GM13977 (cell line): ENCODE measurements at places on chromosomes 1 and 21.
A peak's percentile ranks its signal among the peaks of the same experiment; 100 is the strongest.

GRCh38 chr1:81706650-81707435, 93.9 kb upstream of the ADGRL2 start:
- no peak for DNase-seq

DNA sequence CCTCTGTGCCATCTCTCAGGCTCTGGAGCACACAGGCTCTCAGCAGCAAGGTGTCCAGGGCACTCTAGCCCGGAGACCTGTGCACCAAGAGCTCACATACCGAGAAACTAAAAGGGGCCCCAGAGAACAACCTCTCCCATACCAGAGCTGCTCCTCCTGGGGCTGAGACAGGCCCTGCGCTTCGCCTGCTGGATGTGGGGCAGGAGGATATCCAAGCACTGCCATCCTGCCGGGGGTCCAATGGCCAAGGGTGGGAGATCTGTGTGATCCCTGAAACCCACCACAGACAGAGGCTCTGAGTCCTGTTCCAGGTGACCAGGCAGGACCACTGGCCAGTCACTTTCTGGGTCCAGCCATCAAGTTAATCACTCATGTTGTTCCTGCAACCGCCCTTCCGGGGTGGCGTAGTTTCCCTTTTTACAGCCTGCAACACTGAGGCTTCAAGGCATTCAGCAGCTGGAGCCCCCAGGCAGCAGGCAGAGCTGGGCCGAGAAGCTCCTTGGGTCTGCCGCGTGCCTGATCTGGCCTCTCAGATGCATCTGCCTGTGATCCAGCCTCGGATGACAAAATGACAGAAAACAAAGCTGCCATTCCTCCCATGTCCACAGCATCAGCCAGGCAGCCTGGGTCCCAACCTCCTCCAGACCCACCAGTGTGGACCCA, 36.7 kb upstream of the ACTRT2 start:
- no peak for DNase-seq

DNA sequence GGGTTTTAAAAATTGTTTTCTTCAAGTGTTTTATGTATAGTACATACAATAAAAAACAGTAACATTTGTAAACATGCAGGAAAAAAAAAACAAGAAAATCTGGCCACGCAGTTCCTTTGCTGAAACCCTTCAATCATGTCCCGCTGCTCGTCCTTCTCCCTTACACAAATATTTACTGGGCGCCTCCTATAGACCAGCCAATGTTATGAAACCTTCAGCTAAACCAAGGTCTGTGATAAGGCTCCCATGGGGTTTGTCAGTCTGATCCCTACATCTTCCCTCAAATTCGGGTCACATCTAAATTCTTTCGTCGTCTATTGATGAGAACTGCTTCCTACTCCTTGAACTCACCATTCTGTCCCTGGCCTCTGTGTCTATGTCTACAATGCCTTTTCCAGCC, 583.9 kb downstream of the SMYD3 start:
- DNase-seq: no peak

DNA sequence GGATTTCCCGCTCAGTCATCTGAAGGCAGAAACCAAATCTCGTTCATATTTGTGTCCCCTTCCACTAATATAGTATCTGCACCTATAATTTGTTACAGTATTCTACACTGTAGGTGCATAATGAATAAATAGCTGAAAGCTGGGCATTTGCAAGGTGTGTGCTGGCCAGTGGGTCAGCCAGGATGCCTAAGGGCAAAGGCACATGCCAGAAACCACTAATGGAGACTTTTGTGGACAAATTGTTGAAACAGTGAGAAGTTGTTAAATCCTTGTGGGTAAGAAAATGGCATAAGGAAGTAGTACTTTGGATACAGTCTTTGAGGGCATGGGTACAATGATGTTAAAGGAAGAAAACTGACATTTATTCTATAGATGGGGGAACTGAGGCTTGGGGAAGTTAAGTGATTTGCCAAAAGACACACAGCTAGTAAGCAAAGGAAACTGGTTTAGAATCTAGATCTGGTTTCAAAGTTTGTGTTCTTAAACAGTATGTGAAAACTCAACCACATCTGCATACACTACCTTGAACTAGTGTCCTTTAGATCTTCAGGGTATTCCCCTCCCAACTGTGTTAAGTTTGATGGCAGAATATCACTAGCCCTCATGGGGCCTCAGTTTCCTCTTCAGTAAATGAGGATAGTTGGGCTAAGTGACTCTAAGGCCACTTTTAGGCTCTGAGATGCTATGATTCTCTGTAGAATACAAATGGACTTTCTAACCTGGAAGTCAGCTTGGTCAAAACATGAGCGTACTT, 26.5 kb upstream of the LRRC8C start:
- DNase-seq: no peak

GRCh38 chr1:41242342-41243078, 404 bp upstream of the SCMH1 start:
- DNase-seq: peak; percentile 27

DNA sequence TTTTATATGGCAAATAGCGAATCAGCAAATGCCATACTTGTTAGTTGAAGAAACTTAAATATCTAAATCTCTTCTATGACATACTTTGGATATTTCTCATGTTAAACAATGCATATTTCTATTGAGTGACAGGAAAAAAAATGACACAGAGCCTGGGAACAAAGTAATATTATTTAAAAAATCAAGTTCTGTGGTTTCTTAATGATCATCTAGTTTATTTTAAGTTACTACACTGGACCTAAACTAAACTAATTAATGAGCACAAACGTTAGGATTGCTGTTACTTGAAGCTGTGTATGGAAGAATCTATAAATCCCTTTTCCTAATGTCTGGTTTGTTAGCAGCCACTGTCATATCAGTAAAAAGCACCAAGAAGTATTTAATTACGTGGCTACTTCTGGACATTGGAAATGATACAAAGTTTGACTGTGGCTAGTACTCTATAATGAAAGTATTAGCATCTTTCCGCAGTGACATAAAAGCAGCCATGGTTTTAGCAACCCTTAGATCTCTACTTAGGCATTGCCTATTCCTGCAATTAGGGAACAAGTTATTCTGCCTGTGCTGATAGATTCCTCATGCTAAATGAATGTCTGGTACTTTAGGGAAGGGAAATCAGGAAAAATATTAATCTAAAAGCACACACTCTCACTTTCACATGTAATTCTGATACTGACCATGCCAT, 981.7 kb upstream of the B3GALT2 start:
- DNase-seq: no peak

GRCh38 chr1:27952147-27952546, 7.6 kb upstream of the XKR8 start:
- no peak for DNase-seq

DNA sequence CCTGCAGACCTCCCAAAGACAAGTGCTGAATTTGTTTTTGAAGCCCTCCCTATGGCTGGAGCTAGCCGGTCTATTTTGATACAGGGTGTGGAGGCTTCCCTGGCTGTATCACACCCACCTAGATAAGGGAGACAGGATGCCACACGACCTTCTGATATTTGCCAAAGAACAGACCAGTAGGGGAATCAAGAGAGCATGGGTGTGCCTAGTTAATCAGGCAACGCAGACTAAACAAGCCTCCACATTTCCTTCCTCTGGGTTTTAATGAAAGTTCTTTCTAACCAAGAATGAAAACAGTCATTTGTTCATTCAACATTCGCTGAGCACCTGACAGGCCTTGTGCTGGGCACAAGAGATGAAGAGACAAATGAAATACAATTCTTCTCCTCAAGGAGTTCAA, 446.8 kb downstream of the PLPP3 start:
- DNase-seq: no peak

DNA sequence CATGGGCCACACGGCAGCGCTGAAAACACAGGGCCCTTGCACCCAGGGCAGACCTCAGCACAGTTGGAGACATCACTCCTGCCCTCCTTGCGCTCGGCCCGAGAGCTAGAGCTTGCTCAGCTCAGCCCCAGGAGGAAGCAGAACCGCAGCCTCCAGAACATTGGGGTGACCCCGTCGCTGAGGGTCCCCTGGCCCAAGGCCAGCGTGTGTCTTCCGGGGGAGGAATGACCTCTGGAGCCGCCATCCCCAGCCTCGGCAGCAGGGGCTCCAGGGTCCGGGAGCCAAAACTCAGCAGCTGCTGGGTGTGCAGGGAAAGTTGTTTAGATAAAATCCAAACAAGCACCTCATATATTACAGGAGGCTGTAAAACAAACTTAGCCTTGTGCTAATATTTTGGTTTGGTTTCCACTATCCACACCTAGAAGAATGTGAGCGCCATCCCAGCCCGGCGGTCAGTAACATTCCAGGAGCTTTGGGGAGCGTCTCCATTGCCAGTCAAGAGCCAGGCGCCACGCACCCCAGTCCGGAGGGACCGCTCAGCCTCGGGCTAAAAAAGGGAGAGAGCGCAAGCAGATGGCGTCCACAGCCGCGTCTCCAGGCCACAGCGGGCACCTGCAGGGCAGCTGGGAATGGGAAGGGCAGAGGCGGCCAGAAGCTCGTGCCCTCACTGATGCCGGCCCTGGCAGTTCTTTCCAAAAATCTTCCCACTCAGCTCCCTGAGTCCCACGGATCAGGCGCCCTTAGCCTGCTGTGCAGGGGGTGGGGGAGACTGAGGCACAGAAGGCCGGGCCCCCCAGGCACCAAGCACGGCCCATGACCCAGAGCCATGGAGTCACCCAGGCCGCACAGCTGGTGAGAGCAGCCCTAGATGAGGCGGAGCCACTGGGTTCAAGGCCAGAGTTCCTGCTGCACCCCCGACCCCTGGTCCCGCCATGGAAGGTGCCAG, 52.0 kb downstream of the SLX9 start:
- DNase-seq: no peak

DNA sequence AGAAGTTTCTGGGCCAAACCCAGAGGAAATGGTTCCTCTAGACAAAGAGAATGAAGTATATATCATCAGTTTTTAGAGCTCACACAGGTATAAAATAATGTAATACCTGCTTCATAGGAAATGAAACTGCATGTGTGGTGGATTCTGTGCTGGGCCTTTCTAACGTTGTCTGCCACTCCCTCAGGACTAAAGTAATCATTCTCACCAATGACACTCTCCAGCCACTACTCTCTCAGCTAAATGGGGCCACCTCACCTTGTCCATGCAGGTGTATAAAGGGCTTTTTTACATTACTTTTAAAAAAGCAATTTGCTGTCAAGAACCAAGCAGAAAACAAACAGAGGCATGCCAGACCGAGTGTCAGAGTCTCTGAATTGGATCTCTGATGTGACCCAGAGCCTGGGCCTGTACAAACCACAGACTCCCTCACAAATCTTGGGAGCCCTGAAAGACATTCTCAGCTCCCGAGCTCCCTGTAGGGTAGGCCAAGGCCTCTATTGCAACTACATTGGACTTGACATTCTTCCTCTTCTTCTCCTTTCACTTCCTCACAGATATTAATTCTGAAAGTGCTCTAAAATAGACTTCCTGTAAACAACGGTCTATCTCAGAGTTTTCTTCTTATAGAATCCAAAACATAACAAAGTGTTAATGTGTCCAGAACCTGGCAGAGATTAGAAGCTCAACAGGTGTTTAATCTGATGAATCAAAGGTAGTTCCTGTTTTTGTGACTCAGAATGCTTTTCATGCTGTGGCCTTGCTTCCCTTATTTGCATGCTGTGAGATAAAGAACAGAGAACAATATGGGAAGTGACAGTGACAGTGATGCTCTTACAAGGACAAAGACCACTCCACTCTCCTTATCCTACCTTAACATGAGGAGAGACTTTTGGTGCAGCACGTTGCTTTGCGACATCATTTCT, 8.6 kb downstream of the AIM2 start:
- DNase-seq: peak; percentile 51

DNA sequence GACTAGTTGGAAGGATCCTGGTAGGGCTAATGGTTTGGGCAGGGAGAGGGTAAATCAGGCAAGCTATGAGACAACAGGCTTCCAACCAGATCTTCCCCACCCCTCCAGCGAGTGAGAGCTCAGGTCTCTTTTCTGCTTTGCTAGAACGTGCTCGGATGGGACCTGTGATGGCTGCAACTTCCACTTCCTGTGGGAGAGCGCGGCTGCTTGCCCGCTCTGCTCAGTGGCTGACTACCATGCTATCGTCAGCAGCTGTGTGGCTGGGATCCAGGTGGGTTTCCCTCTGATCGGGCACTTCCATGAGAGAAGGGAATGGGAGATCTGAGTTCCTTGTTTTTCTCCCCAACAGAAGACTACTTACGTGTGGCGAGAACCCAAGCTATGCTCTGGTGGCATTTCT, 14.0 kb upstream of the SARS1 start:
- DNase-seq: no peak

DNA sequence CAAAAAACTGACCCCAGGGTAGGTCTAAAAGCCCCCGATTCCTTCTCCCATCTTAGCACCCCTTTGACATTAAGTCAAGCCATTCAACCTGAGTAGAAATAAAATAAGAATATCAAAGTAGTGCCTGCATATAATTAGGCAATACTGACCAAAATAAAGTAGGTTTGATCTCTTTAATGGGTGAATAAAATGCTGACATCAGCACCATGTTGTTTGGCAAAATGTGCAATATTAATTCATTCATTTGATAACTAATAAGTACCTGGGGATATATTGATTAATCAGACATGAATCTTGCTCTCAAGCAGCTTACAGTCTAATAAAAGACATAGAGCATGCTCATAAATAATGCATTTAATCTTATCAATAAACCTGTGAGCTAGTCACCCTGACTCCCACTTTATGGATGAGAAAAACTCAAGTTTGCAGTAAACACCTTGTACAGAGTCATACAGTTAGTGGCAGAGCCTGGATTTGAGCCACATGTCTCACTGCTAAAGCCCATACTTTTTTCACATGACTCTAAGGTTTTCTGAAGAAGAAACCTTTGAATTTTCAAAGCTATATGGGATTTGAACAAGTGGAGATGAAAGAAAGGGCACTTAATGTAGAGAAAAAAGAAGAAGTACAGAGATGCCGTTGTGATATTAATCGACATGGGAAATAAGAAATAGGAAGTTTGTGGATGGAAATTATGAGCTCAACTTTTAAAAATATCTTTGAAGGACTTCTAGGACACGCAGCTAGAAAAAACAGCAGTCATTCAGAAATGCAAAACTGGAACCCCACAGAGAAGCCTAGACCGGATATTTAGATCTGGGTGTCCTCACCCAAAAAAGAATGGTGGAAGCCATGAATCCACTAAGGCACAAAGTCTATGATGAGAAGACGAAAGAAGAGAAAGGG, 183.9 kb downstream of the TOMM20 start:
- no peak for DNase-seq

GRCh38 chr1:194387531-194387930, 1201.1 kb upstream of the B3GALT2 start:
- DNase-seq: no peak

- no peak for DNase-seq
Observed at GRCh38 chr1:95534985-95535384, 301.0 kb downstream of the RWDD3 start.

DNA sequence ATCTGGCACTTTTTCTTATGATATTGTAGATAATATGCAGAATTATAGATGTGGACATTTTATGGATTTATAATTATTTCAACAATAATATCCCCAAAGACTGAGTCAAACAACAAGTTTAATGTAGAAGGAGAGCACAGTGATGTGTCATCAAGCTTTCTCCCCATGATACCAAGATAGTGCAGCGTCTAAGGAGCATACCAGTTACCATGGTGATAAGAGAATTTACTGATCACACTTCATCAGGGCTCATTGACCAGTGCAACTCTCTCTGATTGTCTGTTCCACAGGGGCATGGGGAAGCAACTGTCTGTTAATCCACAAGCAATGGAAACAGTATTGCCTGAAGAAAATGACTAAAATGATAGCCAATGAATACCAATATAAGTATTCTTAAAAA, 209.6 kb upstream of the DPYD start:
- no peak for DNase-seq

- no peak for DNase-seq
Observed at GRCh38 chr1:215267495-215267894, 185.0 kb downstream of the KCNK2 start.

- no peak for DNase-seq
Observed at GRCh38 chr1:232036181-232036933, 409.8 kb downstream of the DISC1 start.

- DNase-seq: no peak
Observed at GRCh38 chr1:54408147-54409066, 2.2 kb upstream of the SSBP3 start.
